ENCODE measurements at places on chromosomes 1 and 21.
A peak's percentile ranks its signal among the peaks of the same experiment; 100 is the strongest.

GRCh38 chr1:31658721-31659120 lies 14.0 kb upstream of the PEF1 start:
- no peak for DNase-seq

DNA sequence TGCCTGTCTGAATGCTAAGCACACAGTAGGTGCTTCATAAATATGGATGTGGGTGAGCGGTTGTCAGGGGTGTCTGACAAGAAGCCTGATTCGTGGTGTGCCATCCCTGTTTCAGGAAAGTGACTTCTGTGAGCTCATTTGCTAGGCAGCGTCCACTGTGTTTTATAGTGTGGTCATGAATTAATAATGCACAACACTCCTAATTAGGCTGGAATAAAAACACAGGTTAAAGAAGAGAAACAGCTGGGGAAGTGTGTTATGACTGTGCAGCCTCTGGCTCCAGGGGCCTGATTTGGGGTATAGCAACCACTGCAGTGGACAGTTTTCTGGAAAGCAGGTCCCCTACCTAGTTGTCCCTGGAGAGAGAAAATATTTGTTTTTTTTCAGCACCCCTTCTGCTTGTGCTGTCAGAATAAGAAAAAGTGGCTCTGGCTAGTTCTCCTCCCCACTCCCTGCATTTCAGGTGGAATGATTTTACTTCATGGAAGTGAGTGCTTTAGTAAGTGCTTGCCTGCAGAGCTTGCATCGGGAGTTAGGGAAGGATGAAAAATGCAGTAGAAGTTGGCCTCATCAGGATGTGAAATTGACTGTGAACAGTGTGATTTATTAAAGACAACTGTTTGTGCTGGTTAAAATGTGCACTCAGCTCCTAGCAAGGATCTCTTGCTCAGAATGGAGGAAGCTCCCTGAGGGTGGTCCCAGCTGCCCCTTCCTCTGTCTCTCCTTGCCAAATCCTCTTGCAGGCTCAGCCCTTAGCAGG lies 333.8 kb downstream of the HHAT start:
- no peak for DNase-seq

DNA sequence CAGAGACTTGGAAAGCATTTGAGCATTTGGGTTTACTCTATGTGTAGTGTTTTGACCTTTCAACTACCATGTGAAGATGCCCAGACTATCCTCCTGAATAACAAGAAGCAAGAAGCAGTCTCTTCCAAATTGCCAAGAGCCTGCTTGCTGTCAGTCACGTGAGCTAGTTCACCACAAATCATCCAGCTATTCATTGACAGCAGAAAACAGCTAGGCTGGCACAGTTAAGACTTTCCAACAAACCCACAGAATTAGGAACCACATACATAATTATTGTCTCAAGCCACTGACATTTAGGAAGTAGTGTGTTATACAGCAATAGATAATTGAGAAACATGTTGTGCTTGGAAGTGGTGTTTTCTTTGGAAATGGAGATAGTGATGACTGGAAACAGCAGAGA lies 1652.0 kb downstream of the NCAM2 start:
- no peak for DNase-seq

DNA sequence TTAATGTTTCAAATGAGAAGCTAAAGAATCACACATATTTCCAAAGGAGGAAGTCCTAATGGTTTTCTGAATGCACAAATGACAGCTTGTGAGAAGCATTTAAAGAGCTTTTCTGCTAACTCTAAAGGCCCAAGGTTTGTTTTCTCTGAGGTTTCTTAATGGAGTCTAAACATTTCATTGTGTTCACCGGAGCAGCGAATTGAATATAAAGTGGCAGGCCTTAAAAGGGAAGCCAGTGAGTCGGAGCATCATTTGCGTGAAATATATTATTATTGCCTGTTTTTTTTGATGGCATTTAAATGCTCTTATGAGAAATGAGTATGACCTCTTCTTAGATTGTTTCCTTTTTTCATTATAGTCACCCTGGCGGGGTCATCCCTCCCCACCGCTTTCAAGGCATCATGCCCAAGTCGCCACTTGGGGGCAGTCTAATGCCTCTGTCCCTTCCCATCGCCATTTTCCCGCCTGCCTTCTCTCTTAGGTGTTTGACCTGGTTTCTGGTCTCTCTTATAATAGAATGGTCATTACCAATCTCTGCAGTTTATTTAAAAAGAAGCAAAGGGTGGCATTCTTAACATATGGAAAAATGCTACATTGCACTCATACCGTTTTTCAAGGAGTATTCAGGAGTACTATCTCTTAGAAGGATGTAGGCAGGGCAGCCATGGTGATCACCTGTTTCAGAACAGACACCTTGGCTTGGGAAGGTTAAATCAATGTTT lies 25.3 kb upstream of the OVAAL start:
- DNase-seq, result peak; percentile 83

DNA sequence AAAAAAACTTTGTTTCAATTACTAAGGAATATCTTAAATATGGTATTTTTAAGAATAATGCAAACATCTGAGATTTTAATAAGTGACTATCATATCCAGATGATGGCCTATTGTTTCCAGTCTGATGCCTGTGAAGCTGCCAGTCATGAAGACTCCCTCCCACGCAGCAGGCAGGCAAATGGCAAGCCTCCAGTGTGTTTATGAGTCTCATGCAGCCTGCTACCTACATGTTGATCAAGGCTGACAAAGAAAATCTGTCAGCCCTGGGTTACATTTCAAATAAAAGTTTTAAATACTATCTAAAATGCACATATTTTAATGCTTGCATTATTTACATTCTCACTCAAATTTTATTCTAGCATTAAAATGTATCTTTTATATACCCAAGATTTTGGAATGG lies 137.6 kb upstream of the RNPC3 start:
- no peak for DNase-seq

GRCh38 chr1:96187020-96187419 lies 534.6 kb upstream of the PTBP2 start:
- DNase-seq, result no peak

GRCh38 chr1:78277253-78277652 lies 213.5 kb upstream of the PTGFR start:
- DNase-seq, result peak; percentile 83

- DNase-seq, result no peak
Observed at GRCh38 chr1:8213676-8214075, 104.2 kb upstream of the SLC45A1 start.

- no peak for DNase-seq
Observed at GRCh38 chr1:60470246-60470645, 396.7 kb upstream of the C1orf87 start.

- no peak for DNase-seq
Observed at GRCh38 chr1:150730130-150730721, 9.5 kb upstream of the HORMAD1 start.

- DNase-seq, result peak; percentile 22
Observed at GRCh38 chr1:238485912-238486209, 595.1 kb upstream of the ZP4 start.

GRCh38 chr1:40476924-40477677 lies at the start of gene ZFP69:
ZFP69 (plus strand) TSS chr1:40477290; CDS start chr1:40479362, 2,072 bp downstream.
- peak; percentile 84 for DNase-seq

- DNase-seq, result no peak
Observed at GRCh38 chr21:16096988-16097387, 367.2 kb downstream of the USP25 start.

DNA sequence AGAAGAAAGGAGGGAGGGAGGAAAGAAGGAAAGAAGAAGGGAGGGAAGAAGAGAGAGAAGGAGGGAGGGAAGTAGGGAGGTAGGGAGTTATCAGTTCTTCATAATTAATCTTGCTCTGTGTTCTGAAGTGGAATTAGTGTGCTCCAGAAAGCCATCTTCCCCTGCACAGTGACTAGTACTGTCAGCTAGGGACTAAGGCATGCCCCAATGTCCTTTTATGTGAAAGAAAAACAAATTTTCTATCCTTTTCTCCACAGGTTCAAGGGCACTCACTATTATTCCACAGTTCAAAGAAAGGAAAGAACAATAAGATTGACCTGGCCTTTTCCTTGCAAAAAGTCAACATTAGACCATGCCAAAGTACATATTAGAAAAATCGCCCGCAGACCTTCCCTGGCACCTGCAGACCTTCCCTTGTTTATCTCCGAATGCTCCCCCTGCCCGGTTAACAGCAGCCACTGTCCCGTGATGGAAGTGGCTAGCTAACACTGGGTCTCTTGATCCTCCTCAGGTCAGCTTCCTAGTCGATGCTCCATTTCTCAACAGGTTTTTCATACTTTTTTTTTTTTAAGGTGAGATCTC lies 107.2 kb upstream of the EDEM3 start:
- no peak for DNase-seq

GRCh38 chr1:41109310-41110197 lies 88.0 kb upstream of the SLFNL1 start:
- DNase-seq, result peak; percentile 90

DNA sequence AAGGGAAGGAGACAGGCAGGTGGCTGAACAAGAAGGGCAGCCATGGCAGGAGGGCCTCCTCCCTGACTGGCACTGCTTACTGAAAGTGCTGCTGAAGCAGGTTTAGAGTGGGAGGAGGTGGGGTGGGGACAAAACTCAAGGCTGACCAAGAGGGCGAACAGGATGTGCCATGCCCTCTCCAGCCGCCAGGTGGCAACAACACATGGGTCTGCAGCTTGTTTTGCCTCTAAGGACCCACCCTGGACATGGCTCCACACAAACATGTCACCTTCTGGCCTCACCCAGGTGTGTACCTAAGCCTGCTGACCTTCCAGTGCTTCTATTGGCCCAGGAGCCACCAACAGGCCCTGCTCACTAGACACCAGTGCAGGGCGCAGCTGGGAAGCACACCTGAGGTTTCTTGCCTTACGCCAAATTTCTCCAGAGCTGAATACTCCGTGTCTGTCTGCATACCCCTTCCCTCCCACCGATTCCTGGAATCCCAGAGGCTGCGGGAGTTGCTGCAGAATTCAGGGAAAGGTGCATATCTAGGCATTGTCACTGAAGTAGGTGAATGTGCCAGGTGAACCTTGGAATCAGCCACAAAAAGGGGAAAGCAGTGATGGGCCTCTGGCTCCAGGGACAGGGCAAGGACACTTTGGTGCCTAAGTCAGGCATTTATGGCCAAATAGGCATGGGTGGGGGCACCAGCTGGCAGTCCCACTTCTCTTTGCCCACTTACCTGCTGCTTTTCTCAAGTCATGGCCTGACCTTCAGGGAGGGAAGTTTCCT lies 5.3 kb downstream of the PSRC1 start:
- DNase-seq, result peak; percentile 72

DNA sequence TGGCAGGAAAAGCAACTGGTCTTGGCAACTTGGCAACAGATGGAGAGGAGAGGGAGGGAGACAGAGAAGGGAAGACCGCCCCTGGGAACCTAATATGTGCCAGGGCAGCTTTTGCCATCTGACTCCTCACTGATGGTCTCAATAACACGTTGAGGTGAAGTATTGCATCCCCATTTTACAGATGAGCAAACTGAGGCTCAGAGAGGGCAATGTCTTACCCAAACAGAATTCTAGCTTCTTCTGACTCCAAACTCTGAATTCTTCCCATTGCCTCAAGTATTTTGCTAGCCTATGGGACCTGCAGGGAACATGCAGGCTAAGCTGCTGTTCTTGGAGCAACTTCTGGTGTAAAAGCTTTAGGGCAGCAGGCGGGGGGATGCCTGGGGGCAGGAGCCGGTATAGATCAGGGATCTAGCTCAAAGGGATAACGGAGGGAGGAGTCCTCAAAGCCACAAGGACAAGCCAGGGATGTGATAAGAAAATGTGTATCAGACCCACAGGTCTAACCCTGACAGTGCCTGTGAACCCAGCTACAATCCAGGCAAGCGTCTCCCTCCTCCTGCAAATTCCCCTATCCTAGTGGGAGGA lies 7.2 kb upstream of the GUCA2A start:
- no peak for DNase-seq

DNA sequence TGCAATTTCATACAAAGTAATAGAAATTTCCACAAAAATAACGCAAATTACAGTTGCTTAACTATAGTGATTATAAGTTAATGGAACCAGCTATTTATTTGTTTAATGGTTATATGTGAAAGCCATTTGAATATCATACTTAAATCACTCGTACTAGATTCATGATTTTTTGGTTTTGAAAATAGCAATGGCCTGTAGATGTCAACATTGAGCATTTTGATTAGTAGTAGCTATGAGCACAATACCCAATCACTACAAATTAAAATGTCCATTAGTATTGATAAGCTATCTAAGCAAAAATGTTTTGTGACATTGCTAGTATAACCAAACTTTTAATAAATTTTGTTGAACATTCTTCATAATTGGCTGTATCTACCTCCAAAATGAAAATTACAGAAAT lies 10.0 kb downstream of the COL24A1 start:
- no peak for DNase-seq

DNA sequence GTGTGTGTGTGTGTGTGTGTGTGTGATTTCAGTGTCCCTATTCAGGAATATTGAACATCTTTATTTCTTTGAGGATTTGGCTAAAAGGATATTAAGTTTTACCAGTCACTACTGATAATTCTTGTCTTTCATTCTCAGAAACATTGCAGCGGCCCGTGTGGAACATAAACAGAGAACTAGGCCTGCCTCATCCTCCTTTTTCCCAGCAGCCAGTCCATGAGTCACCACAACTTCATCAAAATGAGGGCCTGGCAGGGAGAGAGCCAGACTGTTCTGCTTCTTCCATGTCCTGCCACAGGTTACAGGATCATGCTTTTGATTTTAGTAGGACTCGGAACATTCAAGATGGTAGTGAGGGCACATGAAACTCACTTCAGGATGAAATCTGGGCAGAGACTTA lies 50.7 kb downstream of the LRIG2 start:
- peak; percentile 54 for DNase-seq

DNA sequence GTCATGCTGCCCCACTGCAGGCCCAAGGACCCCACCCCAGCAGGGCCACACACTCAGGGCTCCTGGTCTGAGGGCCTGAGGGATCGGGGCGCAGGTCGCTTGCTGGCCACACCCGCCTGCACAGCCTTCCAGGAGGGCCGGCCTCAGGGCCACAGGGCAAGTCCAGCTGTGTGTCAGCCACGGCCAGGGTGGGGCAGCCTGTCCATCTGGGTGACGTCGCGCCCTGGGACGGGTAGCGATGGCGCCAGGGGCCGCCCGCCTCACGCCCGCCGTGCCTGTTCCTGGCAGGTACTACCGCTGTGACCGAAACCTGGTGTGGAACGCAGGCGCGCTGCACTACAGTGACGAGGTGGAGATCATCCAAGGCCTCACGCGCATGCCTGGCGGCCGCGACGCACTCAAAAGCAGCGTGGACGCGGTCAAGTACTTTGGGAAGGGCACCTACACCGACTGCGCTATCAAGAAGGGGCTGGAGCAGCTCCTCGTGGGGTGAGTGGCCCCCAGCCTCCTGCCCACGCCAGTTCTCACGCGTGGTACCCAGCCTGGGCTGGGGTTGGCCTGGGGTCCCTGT lies 2.5 kb downstream of the COL6A1 start:
- DNase-seq, result peak; percentile 83
